ENCODE measurements at places on chromosomes 7 and 10.

DNA sequence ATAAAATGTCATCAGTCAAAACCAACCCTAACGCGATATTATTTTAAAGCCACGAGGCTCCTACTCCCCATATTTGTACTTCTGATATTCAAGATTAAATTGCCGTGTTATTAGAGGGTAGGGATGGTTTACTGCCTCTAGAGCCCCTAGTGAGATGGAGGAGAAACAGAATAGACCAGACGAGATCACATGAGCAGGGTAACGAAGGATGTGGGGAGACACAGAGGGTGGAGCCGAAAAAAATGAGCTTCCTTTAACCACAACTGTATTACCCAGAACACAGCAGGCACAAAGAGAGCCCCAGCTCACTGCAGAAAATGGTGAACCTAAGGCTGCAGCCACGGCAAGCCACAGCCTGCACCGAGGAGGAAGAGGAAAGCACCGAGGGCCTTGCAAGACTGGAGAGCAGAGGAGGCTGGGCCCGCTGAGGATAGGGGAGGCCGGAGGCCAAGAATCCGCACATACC lies 14.3 kb downstream of the ZC3HAV1 start:
- DNase-seq: peak; percentile 66

DNA sequence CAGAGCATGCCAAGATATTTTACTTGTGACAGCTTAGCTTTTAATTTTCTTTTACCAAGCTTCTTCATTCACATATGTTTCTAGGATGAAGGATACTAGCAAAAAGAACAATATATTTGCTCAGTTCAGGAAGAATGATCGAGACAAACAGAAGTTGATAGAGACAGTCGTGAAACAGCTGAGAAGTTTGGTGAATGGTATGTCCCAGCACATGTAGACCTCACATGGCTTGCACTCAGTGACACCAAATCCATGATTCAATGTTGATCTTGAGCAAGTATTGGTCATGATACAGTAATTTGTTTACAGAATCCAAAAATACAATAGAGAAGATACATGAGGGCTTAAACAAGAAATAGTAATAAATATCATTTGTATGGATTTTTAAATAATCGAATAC lies 2.5 kb upstream of the CYP26C1 start:
- DNase-seq: no peak

- no peak for DNase-seq
These were observed 45.0 kb downstream of the SEMA3A start for GRCh38 chr7:84149573-84149972.

- DNase-seq: no peak
These were observed 85.9 kb downstream of the VTI1A start for GRCh38 chr10:112532956-112533355.

DNA sequence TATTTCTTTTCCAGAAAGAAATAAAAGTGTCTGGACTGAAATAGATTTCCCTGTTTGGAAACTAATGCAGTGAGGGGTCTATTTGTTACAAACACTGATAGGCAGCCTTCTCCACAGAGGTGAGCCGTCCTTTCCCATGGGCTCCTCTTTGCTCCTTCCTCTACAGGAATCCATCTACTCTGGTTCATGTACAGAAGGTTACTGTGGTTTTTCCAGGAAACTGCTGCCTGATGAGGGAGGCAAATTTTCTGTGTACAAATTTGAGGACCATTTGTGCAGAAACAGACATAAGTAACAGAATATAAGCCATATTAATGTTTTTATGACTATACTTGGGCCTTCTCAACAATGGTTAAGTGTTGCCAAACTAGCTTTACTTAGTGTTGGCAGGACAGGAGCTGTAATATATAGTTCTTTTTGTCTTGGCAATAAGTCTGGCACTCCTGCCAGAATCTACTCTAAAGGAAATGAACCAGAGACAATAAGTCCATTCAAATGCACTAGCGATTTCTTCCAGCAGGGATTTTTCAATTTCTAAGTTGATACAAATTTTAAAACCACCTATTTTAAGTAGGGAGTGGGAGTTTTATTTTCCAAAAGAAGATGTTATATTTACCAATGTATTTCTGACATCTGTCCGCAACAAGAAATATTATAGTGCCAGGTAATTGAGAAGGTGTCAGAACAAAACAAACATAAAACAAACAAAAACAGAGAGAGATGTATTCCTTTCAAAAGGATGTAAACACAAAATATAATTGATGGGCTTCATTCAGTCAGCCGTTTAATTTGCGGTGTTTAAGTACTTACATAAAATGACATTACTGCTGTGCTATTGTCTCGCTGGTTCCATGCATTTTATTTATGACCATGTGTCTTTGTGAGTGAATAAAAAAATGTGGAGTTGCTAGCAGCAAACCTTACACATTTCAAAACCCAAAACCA lies 91.0 kb upstream of the NFE2L3 start:
- DNase-seq: no peak

GRCh38 chr7:140214075-140214684 lies 37.4 kb upstream of the KDM7A start:
- DNase-seq: no peak

DNA sequence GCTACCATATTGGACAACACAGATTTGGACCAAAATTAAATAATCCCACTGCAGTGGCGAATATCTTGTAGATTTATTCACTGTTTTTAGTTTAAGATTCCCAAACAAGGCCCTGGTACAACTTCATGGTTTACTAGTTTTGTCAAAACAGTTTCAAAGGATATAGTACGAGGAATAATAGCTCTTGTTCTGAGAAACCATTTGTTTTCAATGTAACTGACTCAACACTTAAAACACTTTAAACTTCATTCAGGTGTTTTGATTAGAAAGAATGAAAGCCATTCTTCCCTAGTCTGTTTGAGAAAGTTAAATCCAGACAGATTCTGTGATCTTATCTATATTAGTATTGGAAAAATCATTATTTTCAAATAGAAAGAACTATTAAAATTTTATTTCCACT lies 276.4 kb upstream of the MKLN1 start:
- DNase-seq: no peak

DNA sequence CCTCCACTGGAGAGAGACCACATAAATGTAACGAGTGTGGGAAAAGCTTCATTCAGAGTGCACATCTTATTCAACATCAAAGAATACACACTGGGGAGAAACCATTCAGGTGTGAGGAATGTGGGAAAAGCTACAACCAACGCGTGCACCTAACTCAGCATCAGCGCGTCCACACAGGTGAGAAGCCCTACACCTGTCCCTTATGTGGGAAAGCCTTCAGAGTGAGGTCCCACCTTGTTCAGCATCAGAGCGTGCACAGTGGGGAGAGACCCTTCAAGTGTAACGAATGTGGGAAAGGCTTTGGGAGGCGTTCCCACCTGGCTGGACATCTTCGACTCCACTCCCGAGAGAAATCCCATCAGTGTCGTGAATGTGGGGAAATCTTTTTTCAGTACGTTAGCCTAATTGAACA lies 20.6 kb downstream of the FAM200A start:
- DNase-seq: no peak

GRCh38 chr7:94411188-94411466 lies 16.4 kb downstream of the COL1A2 start:
- DNase-seq: no peak

- DNase-seq: no peak
These were observed 93.8 kb downstream of the MARCHF5 start for GRCh38 chr10:92384741-92385140.

DNA sequence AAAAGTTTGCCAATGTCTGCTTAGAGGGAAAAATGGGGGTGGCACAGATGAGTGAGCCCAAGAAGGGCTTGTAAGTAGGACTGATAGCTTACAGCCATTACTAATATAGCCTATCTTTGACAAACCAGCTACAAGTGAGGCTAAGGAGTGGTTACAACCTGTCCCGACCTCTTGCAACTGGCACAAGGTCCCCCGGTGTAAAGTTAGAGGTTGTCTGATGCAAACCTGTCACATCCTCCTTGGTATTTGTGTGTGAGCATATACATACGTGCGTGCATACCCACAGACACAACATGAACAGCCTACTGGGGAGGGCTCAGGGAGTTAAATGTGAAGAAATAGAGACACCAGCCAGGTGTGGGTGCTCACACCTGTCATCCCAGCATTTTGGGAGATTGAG lies 14.6 kb downstream of the ADAP1 start:
- no peak for DNase-seq

- DNase-seq: no peak
These were observed 27.0 kb upstream of the FRAT2 start for GRCh38 chr10:97361537-97361901.

DNA sequence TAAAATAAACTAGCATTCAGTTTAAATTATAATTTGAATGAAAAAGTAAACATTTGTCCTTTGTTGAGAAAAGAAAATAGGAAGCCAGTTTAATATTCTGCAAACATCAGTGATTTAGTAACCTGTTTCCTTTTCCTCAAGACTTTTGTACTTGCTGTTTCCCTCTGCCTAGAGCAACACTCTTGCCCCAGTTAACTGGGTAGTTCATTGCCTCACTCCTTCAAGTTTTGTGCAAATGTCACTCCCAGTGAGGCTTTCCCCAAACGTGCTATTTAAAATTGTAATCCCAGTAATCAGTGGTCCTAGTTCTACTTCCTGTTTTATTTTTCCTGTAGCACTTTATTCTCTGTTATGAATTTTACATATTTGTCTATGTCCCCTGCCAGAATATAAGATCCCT lies 23.8 kb downstream of the DLD start:
- DNase-seq: no peak

DNA sequence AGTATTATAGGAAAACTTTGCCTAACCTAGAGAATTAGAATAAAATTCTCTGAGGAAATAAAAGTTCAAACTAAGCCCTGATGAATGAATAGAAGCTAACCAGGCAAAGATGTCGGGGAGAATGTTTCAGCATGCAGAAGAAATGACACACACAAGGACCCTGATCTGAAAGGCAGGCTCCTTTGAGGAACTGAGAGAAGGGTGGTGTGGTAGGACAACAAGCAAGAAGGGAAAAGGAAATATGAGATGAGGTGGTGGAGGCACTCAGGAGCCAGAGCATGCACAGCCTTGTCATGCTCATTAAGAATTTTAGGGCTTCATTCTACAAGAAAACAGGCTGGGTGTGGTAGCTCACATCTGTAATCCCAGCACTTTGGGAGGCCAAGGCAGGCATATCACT lies 90.6 kb downstream of the ARHGAP12 start:
- DNase-seq: no peak

DNA sequence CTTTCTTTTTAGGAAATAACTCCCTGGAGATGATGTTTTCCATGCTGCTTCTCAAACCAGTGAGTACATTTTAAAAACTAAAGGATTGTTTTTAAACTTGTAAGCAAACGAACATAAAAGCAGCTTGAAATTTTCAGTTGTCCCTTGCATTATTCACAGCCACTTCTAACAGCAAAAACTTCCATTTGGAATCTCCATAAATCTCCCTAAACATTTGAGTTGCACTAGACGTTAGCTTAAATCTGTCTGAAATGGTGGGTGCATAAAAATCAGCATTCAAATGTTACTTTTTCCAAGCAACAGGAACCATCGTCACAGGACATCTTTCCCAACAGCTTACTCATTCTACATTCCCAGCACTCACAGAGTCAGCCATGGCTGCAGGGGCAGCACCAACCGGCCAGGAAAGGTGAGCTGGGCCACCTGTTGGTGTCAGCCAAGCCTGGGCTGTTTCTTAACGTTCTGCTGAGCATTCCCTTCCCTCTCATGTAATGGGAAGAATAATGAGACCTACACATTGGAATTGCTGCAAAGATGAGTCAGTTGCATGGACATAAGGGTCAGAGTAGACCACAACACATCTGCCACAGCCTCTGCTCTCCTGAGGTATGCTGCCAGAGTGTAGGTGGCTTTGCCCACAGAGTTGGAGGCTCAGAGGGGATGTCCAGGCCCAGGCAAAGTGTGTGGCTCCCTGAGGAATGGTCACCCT lies 163.2 kb downstream of the TNS3 start:
- no peak for DNase-seq

DNA sequence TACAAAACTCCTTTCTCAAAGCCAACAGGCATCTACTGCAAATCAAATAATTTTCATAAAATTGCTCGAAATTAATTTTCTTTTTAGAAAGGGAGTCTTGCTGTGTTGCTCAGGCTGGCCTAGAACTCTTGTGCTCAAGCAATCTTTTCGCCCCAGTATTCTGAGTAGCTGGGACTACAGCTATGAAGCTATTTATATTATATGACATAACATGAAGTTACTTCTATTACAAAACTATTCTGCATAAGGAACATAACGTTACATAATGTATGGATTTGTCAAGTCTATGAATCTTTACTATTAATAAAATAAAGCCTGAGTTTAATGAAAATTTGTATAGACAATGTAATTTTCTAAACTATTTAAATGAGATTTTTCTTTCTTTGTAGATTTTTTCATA lies 415.0 kb downstream of the PARD3 start:
- no peak for DNase-seq

- no peak for DNase-seq
These were observed 74.2 kb upstream of the CYTH3 start for GRCh38 chr7:6346581-6346980.

GRCh38 chr10:123068087-123068853 lies 59.5 kb downstream of the ACADSB start:
- no peak for DNase-seq

GRCh38 chr10:7373039-7373438 lies 37.8 kb downstream of the SFMBT2 start:
- no peak for DNase-seq

- DNase-seq: no peak
These were observed 11.5 kb upstream of the ANAPC16 start for GRCh38 chr10:72204296-72204695.

GRCh38 chr7:124779620-124780019 lies 14.0 kb upstream of the GPR37 start:
- no peak for DNase-seq

- DNase-seq: no peak
These were observed 5.4 kb downstream of the PRF1 start for GRCh38 chr10:70596860-70597809.

GRCh38 chr10:104435822-104436221 lies 82.2 kb downstream of the CFAP58 start:
- DNase-seq: no peak

- no peak for DNase-seq
These were observed 38.8 kb upstream of the ZMYND11 start for GRCh38 chr10:96466-96865.

- no peak for DNase-seq
These were observed 185.7 kb upstream of the AUTS2 start for GRCh38 chr7:69412331-69413146.

DNA sequence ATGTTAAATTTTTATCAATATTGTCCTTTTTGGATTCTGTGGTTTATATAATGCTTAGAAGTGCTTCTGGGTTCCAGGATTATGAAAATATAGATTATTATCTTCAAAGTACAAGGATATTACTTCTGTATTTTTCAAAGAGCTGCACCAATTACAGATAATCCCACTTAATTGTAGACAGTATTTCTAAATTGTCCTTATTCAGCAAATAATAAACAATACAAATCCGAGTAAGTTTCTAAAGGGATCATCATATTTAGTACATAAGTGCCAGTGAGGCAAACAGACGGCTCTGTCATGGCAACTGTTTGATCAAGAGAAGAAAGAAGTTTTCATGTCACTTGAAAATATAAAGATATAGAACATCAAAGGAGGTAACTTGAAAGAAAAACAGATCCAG lies 19.2 kb downstream of the ANKMY2 start:
- DNase-seq: no peak

- no peak for DNase-seq
These were observed 1.6 kb downstream of the GLCCI1 start for GRCh38 chr7:7970237-7970530.

Measured in activated naive CD4-positive, alpha-beta T cell (primary cell).